Coronary artery (tissue), 2 donors: ENCODE measurements at places on chromosomes 2 and 18.

- no peak for DNase-seq
Measured at GRCh38 chr2:163528640-163529217, 207.1 kb downstream of the FIGN start.

DNA sequence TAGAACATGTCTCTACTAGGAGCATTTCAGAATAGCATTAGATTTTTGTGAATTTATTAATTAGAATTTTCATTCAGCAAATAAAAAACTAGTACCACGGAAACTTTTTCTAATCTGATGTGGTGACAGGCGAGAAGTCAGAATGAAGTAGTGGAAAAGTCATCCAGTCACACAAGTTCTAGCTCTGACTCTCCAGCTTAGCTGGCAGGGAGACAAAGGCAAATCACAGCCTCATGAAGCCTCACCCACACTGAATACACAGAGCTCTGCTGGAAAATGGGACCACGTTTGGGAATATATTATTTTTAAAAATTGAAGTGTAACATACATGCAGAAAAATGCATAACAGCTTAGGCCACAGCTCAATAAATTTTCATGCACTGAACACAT is 86.1 kb downstream of the L3MBTL4 start:
- no peak for DNase-seq

GRCh38 chr18:25561918-25562317 is 210.0 kb upstream of the ZNF521 start:
- no peak for DNase-seq

DNA sequence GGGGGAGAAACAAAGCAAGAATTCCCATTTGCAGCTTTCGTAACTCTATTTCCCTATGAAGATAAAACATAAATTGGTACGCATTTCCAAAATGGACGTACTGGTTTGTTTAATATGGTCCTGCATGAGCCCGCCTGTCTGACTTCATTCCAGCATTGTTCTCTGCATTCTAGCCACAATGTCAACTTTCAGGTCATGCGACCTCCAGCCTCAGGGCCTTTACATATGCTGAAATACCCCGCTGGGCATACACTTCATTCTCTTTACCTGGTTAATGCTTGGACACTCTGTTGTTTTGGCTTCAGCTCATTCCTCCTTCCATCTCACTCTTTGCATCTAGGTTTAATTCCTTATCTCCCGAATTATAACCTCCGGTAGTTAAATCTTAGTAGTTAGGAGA is 103.7 kb upstream of the DNMT3A start:
- no peak for DNase-seq

- DNase-seq, result no peak
Measured at GRCh38 chr18:43524260-43524659, 247.0 kb upstream of the SYT4 start.

- no peak for DNase-seq
Measured at GRCh38 chr2:1208522-1208921, 204.7 kb upstream of the TPO start.

DNA sequence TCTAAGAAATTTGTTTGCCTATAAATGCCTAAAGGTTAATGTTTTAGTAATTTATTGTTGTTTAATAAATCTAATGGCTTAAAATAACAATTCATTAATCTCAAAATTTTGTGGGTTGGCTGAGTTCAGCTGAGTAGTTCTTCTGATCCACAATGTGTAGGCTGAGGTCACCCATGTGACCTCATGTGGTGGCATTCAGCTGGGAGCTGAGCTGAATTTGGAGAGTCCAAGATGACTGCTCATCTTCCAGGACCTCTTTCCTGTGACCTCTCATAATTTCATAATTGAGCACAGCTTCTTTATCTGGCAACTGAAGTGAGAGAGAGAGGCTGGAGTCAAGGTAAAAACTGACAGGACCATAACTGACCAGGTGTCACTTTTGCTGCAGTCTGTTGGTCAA is 132.4 kb downstream of the TXNL1 start:
- DNase-seq, result no peak

- DNase-seq, result no peak
Measured at GRCh38 chr2:166361351-166362153, 14.2 kb downstream of the SCN9A start.

- no peak for DNase-seq
Measured at GRCh38 chr2:166115589-166115988, 12.2 kb downstream of the SCN1A start.

DNA sequence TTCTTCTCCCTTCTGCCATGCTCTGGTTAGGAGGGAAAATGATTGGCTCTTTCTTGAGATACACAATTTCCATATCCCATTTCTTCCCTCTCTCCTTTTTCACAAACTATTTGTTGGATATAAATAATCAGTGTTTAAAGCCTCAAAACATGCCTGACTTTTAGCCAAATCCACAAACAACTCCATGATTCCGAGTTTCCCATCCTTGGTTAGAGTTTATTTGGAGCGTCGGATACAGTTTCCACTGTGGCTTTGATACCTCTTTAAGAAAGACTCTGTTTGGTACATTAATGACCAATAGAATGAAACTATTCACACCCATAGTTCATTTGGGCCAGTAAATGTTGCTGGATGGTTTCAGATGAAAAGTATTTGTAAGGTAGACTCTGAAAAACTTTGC is 5.9 kb upstream of the FHL2 start:
- no peak for DNase-seq

- no peak for DNase-seq
Measured at GRCh38 chr2:197292619-197293018, 18.0 kb downstream of the ANKRD44 start.

GRCh38 chr2:198188982-198189381 is 384.6 kb downstream of the PLCL1 start:
- no peak for DNase-seq

GRCh38 chr2:226649871-226650660 is 149.6 kb downstream of the IRS1 start:
- no peak for DNase-seq

DNA sequence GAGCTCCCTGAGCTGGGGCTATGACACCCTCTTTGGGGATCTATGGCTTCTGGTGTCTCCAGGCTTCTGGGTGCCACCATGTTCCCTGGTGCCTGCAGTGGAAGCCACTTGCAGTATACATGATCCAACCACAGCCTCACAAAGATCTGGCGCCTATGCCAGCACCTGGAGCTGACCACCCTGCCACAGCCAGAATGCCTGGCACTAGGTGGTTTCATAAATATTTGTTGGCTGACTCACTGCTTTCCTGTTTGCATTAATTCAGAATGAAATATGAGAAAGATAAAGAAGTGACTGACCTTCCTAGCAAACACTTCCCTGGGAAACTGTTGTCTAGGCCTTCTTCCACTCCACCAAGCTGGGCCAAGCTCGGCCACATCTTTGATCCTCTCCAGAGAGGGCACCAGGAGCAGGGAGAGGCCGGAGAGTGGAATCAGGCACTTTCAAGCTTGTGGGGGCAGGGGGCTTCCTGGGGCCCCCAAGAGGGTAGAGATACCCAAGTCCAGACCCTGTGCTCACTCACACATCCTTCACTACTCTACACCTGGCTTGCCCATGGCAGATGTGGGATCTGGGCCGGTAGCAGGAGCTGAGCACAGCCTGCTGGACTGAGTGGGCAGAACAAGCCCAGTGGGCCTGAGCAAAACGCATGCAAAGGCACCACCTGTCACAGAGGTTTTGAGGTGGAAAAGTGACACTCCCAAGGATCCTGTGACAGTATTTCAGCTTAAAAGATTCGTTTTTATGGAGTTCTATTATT is 565.7 kb downstream of the SLC4A3 start:
- DNase-seq, result no peak

- DNase-seq, result no peak
Measured at GRCh38 chr2:196900843-196901242, 25.7 kb downstream of the PGAP1 start.

- DNase-seq, result no peak
Measured at GRCh38 chr18:75262511-75262910, 51.9 kb downstream of the TSHZ1 start.

- no peak for DNase-seq
Measured at GRCh38 chr2:168713325-168713724, 89.1 kb upstream of the NOSTRIN start.

DNA sequence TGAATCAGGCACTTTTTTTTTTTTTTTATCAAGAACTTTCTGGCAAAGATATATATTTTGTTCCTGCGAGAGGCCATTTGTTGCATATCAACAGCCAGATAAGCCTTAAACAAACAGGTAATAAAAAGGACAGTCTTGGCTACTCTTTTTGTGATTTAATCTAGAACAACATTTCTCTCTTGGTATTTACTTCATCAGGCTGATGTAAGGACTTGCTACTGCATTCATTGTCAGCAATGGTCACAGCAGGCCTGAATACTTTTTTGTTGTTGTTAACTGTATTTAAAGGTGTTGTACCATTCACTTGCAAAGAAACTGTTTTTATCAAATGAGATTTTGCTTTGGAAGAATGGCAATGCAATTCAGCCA is 683.8 kb downstream of the IRS1 start:
- no peak for DNase-seq

- no peak for DNase-seq
Measured at GRCh38 chr18:12092398-12093229, 1.0 kb upstream of the ANKRD62 start.
